Thoracic aorta (tissue), 2 donors: ENCODE measurements at places on chromosomes 2 and 18.

GRCh38 chr2:37944268-37944667 is 19.2 kb downstream of the RMDN2 start:
- no peak for DNase-seq

- no peak for DNase-seq
These were observed 3.5 kb downstream of the RND3 start for GRCh38 chr2:150484006-150484405.

DNA sequence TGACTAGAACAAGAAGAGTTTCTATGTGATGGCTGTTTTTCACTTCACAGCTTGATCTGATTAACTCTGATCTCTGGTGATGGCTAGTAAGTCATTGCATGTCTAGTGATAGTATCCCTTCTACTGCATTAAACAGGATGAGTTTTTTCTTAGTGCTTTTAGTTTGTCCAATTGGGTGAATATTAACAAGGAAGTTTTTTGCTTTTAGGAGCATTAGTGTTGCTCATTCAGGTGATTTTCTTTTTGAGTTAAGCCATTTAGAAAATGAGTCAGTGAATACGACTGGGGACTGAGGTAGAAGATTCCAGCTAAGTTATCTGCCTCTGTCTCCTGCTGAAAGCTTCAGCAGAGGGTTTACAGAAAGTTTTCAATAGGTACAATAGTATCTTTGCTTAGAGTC is 306.7 kb downstream of the PIK3C3 start:
- no peak for DNase-seq

GRCh38 chr18:51531501-51531900 is 334.0 kb upstream of the MEX3C start:
- no peak for DNase-seq

- no peak for DNase-seq
These were observed 746.3 kb upstream of the CHAC2 start for GRCh38 chr2:53021292-53021691.

- no peak for DNase-seq
These were observed 59.7 kb upstream of the PMAIP1 start for GRCh38 chr18:59839931-59840685.

- DNase-seq = no peak
These were observed 23.6 kb upstream of the SLC9A4 start for GRCh38 chr2:102449370-102449974.

DNA sequence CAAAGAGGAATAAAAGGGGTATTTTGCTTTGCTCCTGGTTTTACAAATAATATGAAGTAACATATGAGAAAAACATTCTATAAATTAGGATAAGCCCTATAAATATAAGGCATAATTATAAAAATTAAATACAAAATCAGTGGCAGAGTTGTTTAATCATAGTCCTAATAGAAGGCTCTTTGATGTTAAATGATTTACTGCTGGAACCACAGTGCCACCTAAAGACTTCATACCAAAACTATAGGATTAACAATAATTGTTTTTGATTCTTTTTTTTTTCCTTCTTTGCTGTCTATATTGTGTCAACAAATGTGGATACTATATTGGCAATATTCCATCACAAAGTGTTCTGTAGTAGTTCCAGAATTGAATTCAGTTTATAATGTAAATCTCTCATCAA is 837.7 kb upstream of the SLC39A10 start:
- DNase-seq = no peak

DNA sequence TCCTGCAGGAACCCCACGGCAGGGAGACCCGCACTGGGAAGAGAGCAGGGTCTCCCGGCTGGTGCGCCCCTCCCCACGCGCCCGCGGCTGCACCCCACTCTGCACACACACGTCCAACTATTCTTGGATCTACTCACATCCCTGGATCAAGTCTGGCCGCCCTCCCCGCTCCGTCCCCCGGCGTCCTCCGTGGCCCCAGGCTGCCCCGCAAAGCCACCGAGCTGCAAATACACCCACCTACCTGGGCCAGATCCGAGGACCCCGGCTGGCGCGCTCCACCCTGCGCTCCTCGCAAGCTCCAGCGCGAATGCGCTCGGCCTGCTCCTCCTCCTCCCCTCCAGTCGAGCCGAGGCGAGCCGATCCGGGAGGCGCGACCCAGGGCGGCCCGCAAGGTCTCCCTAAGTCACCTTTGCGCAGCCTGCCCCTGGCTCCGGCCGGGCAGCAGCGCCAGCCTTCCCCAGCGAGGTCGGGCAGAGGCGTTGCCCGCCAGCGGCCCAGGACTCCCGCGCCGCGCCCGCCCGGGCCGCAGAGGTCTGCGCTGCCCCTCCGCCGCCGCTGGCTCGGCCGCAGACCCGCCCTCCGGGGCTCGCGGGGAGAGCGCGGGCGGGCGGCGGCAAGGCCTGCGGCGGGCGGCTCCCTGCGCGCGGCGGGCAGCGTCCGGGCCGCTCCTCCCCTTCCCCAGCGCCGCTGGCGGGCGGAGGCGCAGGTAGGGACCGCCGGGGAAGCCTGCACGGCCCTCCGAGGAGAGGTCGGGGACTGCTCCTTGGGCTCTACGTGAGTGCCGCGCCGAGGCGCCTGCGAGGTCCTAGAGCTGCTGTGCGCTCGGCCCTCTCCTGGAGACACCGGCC is 126.0 kb downstream of the OSBPL1A start:
- DNase-seq = no peak

DNA sequence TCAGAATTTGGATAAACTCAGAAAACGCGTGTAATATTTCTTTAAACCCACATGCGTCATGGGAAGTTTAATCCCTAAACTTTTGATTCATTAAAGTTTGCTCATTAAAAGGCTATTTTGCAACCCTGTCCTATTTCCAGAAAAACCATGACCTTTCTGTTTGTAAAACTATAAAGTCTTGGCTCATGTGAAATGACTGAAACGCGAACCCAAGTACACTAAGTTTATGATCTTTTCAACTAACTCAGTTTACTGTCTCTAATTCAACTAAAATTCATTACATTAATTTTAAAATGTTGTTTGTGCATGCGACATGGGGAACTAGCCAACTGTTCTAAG is 3.9 kb upstream of the RPL31 start:
- DNase-seq = no peak

DNA sequence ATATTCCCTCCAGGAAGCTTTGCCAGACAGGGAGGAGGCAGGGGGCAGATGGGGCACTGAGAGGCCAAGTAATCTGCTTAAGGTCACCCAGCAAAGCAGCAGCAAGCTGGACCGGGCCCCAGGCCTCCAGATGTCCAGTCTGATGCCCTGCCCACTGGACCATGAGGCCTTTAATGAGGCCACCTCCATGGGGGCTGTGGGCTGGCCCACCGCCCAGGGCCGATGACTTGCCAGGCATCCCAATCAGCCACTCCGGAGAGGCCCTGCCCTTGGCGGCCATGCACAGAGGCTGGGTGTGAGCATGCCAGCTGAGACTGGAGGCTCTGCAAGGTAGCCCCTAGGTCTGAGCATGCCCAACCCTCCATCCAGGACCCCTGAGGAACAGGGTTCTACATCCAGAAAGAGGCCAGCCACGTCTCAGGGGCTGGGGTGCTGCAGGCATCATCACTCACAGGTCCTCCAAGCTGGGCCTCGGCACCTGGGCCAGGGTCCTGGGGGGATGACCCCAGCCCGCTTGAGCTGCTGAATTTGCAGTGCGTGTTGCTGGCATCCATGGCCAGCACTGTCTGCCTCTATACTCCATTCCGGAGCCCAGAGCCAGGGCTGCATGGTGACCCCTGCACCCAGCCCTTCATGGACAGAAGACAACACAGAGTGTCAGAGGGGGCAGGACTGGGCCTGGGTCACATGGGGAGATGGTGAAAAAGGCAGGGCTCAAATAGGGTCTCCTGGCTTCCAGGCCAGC is 164.2 kb downstream of the INHBB start:
- DNase-seq = no peak

- DNase-seq = no peak
These were observed 369.7 kb downstream of the EPHA4 start for GRCh38 chr2:221202431-221202830.

DNA sequence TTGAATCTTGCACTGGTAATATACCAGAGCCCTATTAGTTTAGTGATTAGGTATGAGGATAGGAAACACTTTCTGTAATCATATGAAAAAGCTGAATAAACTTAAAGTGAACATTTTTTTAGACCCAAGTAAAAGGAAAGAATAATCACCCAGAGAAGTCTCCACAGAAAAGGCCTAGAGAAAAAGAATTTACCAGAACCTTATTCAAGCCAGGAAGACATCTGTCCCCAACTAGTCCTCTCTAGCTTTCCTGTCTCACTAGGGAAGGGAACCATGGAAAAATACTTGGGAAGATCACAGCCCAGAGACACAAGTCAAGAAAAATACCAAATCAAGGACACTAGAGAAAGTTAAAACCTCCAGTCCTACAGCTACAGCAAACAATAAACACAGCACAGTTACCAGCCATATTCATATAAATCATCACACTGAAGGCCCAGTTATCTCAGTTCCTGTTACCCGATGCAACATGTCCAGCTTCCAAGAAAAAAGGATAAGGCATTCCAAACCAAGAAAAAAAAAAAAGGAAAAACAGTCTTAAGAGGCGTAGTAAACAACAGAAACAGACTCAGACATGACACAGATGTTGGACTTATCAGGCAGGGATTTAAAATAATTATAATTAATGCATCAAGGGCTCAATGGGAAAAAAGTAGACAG is 461.5 kb downstream of the IRS1 start:
- no peak for DNase-seq

- DNase-seq = no peak
These were observed 152.7 kb downstream of the CERS6 start for GRCh38 chr2:168608796-168609195.

- no peak for DNase-seq
These were observed 229.7 kb upstream of the SP5 start for GRCh38 chr2:170485254-170486026.

DNA sequence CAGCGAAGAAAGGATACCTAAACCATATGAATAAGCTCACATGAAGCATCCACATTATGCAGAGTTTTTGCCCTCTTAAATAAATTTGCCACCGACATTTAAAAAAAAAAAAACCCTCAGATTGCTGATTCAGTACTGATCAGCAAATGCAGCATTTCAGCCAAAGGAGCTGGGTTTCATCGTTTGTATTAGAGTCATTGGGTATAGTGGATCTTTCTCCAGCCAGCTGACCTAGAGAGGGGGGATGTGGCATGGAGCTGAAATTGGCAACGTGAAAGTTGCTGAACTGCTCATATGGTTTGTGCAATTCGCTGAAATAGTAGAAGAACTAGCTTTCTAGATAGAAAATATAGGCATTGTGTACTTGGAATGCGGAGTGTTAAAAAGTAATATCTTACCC is 73.5 kb upstream of the ZNF397 start:
- DNase-seq = no peak

DNA sequence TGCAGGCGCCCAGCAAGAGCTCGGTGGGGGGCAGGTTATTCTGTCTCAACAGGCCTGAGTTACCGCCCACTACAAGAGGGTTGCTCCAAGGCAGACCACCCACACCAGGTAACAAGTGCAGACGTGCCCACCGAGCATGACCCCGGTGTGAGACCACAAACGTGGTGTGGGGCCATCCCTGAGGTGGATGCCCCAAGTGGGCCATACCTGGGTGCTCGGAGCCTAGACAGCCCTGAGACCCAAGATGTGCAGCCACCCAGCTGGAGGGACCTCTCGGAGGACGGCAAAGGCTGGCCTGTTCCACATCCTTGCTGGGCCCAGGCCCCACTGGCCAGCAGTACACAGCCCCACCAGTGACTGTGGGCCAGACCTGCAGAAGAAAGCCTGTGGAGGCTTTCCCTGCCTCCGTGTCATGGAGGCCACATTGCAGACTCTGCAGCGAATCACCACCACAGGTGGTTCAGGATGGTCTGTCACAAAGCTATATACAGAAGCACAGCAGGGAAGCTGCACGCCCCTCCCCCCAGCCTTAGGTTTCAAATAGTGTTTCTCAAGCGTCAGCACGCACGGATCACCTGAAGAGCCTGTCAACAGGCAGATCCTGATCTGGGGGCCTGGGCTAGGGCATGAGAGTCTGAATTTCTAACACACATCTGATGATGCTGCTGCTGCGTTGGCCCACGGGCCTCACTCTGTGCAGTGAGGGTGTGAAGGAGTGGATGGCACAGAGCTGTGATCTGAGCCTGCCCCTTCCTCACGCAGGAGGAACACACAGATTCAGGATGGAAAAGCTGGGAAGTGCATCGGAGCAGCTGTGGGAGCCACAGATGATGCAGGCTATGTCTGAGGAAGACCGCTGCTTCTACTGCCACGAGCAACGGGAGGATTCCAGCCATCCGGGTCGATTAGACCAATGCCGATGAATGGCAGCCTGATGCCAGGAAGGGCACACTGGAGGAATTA is 96.8 kb downstream of the UXS1 start:
- no peak for DNase-seq

DNA sequence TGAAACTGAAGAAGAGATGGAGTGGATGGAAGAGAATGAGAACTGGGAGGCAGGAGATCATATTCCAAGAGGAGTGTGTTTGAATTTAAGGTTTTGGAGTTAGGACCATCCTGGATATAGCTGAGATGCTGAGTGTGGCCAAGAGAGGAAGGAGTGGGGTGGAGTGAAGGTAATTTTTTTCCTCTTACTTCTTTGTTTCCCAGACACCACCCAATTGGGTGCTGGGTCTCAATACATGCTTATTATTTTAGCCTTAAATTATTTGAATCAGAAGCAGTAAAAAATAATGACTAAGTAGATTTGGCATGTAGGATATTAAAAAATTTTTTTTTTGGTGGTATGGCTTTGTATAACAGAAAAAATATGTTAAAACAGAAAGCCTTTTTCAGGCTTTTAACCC is 39.3 kb downstream of the PMAIP1 start:
- DNase-seq = no peak

GRCh38 chr2:231341100-231341499 is 54.4 kb upstream of the B3GNT7 start:
- no peak for DNase-seq

DNA sequence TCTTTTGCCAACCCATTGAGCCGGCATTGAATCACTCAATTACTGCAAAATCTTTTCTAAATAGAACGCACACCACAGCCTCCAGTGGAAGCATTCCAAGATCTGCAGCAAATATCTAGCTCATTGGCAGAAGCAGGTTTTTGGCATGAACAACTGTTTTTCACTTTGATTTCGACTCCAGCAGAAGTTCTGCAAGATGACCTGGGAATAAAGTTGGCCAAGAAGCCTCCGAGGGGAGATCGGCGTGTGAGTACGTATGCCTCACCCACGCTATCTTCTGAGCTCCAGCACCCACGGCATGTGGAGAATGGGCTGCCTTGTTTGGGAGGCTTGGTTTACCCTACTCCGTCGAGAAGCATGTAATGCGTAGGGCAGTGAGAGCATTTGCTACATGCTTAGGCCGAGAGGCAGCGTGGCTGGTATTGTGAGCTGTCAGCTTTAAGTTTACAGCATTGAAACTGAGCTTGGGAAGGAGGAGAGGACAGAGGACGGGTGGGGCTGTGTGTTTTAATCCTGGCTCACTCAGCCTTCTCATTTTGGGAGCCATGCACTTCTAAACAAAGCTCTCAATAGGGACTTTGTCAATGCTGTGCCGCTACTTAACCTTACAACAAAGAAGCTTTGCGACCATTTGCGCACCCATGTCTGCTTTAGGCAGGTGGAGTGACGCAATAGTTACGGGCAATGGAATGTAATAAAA is 10.5 kb downstream of the PCARE start:
- no peak for DNase-seq

GRCh38 chr2:97736608-97737330 is 23.4 kb downstream of the ZAP70 start:
- no peak for DNase-seq

GRCh38 chr2:167862782-167863181 is 384.6 kb downstream of the STK39 start:
- DNase-seq = no peak
